ENCODE measurements at places on chromosomes 4 and X.

GRCh38 chr4:11824566-11824965 is 395.9 kb upstream of the HS3ST1 start:
- no peak for DNase-seq

- DNase-seq: no peak
These were observed 9.1 kb downstream of the LONRF3 start for GRCh38 chrX:118983513-118983912.

- DNase-seq: no peak
These were observed 28.7 kb downstream of the S100G start for GRCh38 chrX:16678689-16679088.

GRCh38 chrX:140355429-140355828 is 149.4 kb downstream of the SOX3 start:
- no peak for DNase-seq

- DNase-seq: no peak
These were observed 48.1 kb upstream of the FAM9C start for GRCh38 chrX:13092455-13092941.

DNA sequence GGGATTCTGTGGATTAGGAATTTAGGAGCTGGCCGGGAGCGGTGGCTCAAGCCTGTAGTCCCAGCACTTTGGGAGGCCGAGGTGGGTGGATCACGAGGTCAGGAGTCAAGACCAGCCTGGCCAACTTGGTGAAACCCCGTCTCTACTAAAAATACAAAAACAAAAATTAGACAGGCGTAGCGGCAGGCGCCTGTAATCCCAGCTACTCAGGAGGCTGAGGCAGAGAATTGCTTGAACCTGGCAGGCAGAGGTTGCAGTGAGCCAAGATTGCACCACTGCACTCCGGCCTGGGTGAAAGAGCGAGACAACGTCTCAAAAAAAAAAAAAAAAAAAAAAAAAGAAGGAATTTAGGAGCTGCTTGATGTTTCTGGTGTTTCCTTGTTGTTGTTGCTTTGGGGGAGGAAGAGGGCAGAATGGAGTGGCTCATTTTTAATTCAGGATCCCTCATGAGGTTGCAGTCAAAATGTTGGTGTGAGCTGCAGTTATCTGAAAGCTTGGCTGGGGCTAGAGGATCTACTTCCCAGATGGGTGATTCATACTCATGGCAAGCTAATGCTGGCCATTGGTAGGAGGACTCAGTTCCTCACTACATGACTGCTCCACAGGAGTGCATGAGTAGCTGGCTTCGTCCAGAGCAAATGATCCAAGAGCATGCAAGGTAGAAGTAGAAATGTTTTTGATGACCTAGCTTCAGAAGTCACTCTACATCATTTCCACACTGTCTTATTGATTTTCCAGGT is 26.5 kb upstream of the JADE1 start:
- peak; percentile 20 for DNase-seq

DNA sequence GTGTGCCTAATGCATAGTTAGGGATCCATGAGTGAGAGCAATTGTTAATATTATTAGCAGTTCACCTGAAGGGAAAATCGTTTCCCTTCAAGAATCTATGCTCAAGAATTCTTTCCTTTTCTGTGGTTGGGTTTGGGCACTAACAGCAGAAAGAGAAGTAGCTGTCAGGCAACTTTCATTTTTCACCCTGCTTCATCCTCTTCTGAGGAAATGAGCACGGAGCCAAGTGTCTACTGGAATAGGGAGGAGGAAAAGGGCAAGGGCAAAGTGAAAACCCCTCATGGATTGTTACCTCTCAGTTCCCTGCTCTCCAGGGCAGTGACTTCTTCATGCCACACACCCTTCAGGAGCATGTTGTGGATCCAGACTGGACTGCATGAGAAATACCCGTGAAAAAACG is 2.6 kb upstream of the HPGDS start:
- DNase-seq: no peak

GRCh38 chrX:38923451-38923969 is 122.3 kb downstream of the MID1IP1 start:
- DNase-seq: no peak

GRCh38 chr4:86271057-86271456 is 88.8 kb downstream of the MAPK10 start:
- no peak for DNase-seq

GRCh38 chrX:137227151-137227550 is 193.4 kb upstream of the GPR101 start:
- no peak for DNase-seq

GRCh38 chrX:111868726-111869638 is 7.0 kb upstream of the TRPC5OS start:
- no peak for DNase-seq

DNA sequence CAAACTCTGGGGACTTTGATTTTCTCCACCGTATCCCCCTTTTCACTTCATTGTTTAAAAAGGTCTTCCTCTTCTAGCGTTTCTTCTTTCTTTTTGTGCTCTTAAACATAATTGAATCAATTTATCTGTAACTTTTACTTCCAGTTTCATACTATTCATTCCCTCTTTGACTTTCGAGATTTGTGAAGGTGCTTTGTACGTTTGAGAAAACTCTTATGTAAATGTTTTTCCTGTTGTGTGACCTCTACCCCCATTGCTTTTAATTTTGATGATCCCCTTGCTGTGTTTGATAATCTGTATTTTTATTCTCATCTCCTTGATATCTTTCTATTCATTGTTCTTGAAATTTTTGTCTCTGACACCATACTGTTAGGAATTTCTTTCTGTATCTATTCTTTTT is 4.8 kb downstream of the USP38 start:
- no peak for DNase-seq

DNA sequence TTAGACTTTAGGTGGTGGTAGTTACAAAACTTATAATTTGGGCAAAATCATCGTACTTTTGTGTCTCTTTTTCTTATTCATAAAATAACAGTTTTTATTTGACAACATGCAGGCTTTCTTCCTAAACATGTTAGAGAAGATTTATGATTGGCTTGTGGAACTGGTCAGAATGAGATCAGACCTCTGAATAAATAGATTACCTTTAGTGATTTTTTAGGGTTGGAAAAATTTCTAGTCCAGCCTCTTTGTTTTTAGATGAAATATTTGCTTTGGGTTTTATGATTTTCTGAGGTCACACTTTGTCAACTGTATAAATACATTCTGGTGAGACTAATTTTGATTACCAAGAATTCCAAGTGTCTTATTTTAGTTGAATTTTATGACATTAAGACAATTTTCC is 29.2 kb downstream of the MOB1B start:
- DNase-seq: no peak

- DNase-seq: no peak
These were observed at the start of gene CXCR3 for GRCh38 chrX:71618303-71618721. TSS of gene CXCR3 (minus strand) at chrX:71618511. CDS start at chrX:71618449, 62 bp downstream.

- DNase-seq: peak; percentile 41
These were observed 187.3 kb upstream of the CXCL13 start for GRCh38 chr4:77418333-77418732.

DNA sequence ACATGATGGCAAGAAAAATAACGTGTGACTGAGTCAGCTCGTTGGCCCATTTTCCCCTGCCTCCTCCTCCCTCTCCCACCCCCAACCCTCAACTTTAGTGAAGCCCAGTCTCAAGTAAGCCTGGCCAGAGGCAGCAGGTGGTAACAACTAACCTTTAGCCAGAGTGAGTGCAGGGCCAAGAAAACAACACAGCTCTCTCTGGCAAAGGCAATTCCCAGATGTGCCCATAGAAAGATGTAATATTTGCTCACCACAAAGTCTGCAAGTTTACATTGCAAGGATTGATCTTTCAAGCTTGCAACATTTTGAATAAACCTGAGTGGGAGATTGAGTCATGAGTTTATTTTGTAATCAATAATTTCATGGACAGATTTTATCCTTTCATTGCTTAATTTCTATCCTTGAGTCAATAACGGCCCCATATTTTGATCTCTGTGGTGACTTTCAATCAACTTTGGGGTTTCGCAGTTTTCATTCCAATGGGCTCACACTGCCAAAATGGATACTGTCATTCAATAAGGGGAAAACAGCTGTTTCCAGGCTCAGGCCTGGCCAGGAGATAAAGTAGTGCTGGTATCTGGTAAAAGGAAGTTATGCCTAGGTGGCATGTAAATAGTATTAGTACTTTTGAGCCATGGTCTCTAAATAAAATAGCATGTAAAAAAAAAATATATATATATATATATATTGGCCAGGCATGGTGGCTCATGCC is 130.7 kb upstream of the TMEM164 start:
- no peak for DNase-seq

GRCh38 chrX:14573161-14573560 is 43.8 kb downstream of the GLRA2 start:
- no peak for DNase-seq

- DNase-seq: no peak
These were observed 311.4 kb upstream of the NDST4 start for GRCh38 chr4:115424852-115425251.

- no peak for DNase-seq
These were observed 236.4 kb downstream of the PDGFC start for GRCh38 chr4:156734965-156735895.

- peak; percentile 57 for DNase-seq
These were observed 995 bp downstream of the SMARCA5 start for GRCh38 chr4:143514497-143514896.

- DNase-seq: no peak
These were observed 139.2 kb downstream of the PCDH18 start for GRCh38 chr4:137393044-137393443.

DNA sequence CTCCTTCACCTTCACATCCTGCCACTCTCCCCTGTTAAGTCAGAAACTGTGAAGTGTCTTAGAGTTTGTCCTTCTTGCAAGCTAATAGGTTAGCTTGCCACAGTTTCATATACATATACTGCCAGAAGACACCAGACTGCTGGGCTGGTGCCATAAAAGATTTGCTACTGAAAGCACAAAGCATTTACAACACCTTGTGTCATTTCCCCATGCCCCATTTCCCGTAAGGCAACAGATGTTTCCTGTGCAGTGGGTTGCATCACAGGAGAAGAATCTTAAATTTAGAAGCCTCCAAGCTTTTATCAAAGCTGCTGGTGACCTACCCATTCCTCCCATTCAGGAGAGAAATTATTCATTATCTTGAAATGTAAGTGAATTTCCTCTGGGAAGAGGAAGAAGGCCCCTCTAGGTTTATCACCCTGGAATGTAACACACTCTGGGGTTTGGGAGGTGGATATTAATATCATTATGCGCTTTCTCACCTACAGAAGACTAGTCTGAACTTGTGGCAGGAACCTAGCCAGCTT is 34.5 kb upstream of the RAB33B start:
- DNase-seq: no peak

DNA sequence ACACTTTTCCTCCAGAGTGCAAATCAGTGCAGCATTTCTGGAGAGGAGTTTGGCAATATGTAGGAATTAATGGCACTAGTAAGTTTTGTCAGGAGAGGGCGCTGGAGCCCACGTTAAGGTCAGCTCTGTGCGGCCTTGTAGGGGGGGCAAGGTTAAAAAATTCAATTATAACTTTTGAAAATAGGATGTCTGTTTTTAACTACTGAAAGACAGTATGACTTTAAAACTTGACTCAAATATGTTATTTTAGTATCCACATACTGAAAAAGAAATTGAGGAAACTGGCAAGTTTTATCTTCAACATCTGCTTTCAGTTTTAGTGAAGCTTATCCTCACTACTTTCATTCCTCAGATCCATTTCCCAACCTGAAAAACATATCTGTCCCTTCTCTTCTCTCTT is 30.9 kb upstream of the HSD17B13 start:
- DNase-seq: peak; percentile 44

GRCh38 chrX:112247714-112248113 is 165.1 kb upstream of the TRPC5 start:
- DNase-seq: no peak

GRCh38 chr4:80082693-80083092 is 9.7 kb upstream of the ANTXR2 start:
- DNase-seq: no peak

GRCh38 chrX:48854898-48855297 is 19.5 kb upstream of the PCSK1N start:
- no peak for DNase-seq

Data from RKO (cell line).